ENCODE measurements at places on chromosomes 12 and 14. TPM values are rescaled to one million over a fixed set of nuclear protein-coding genes. Genes with fewer than 3 reads are reported as not detected.
A peak's percentile ranks its signal among the peaks of the same experiment; 100 is the strongest.

Gene TXNDC16
- 12.0 TPM for total RNA-seq

Gene OR4N2
- total RNA-seq = not detected

Gene RAD9B
- total RNA-seq = 1.2 TPM

Gene MIP
- total RNA-seq = not detected

Gene AQP6
- not detected for total RNA-seq

Gene MGP
- 2,566 TPM for total RNA-seq

DNA sequence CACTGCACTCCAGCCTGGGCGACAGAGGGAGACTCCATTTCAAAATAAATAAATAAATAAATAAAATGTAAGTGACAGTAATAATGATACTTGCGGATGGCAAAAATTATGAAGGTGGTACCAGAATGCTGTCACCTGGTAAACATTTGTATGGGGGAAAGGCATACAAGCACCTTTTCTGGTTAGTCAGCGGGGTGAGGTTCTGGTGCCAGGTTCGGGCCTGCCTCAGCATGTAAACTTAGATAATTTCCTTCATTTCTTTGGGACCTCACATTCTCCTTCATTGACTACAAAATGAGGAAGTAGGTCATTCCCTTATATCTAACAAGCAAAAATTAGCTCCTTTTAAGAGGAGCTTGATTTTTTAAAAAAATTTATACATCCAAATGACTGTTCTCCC lies 10.8 kb downstream of the VTI1B start:
- H3K27me3 ChIP-seq = no peaks in the 10 kb centered on the region
- no peaks in the 10 kb centered on the region for H3K36me3 ChIP-seq
- H3K4me1 ChIP-seq = no peaks in the 10 kb centered on the region
- no peak overlapping the region for H3K4me3 ChIP-seq

DNA sequence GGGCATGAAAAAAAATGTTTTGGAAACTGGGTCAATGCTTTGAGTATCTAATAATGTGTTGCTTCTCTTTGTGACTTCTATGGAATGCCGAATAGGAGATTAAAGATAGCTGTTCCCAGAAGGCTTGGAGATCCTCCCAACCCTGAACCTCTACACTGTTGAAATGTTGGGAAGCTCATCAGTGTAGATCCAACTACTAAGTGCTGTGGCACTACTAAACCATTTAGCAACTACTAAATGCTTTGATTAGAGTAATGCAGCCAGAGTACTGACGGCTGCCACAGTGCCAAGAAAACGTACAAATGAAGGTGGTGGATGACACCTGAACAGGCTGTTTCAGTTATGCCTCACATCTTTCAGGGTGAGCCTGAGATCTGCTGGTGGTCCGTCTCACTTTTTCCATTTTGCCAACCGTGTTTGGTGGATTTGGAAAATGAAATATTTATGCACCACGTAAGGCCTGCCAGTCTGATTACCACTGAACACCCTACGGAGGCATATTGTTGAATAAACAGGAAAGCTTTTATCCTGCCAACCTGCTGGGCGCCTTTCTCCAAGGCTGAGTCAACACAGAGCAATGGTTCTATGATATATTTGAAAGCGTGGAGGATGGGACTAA lies 938.0 kb upstream of the FLRT2 start:
- H3K36me3 ChIP-seq = no peaks in the 10 kb centered on the region
- no peaks in the 10 kb centered on the region for H3K4me1 ChIP-seq
- no peaks in the 10 kb centered on the region for H3K27me3 ChIP-seq
- DNase-seq = no peak
- H3K27ac ChIP-seq = no peak overlapping the region

DNA sequence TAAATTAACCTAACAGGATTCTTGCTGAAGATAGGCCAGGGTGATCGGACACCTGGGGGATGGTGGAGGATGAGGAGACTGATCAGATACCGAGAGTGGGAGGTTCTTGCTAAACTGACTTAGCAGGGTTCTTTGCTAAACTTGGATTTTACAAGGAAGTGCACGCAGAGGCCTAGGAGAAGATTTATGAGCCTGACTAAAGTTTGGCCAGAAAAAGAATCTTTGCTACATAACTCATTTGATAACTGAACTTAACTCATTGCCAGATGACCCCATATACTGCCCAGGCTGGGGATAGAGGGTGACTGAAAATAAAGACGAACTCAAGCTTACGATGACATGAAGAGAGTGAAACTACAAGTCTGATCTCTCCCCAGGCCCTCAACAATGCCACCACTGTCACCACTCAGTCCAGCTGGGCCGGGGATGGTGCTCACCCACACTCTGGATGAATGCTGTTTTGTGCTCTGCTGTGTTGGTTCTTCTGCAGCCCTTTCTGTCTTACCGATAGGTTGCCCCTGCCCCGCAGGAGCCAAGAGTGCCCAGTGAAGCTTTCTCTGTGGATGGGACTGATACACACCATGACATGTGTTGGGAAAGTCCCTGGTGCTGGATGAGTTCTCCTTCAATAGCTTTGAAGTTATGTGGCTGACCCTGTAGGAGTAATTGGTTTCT lies 29.0 kb downstream of the PPFIBP1 start:
- H3K27me3 ChIP-seq = no peaks in the 10 kb centered on the region
- peaks cover 11% of the 10 kb centered on the region for H3K4me1 ChIP-seq
- DNase-seq = peak; percentile 44
- no peaks in the 10 kb centered on the region for H3K36me3 ChIP-seq

- H3K4me1 ChIP-seq = no peaks in the 10 kb centered on the region
- no peak overlapping the region for H3K4me3 ChIP-seq
- H3K27me3 ChIP-seq = peaks cover 26% of the 10 kb centered on the region
- DNase-seq = no peak
Measured at GRCh38 chr12:57765003-57765697, 1.7 kb downstream of the CYP27B1 start.

DNA sequence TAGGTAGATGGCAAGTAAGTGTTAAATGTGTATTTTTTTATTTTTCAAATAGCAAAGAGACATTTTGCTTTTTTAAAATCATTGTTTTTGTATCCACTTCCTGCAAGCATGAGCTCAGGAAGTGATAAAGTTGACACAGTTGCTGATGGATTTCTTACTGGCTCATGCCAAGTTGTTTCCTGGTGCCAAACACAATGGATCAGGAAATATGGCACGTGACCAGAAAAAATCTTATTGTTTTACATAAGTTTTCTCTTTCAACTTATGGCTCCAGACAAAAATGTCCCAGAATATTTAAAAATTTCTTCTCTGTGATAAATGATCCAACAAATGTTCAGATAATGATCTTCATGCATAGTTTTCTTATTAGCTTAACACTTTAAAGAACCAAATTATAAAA lies 1279.1 kb upstream of the FLRT2 start:
- no peaks in the 10 kb centered on the region for H3K36me3 ChIP-seq
- no peak overlapping the region for H3K27ac ChIP-seq
- H3K4me1 ChIP-seq = no peaks in the 10 kb centered on the region

DNA sequence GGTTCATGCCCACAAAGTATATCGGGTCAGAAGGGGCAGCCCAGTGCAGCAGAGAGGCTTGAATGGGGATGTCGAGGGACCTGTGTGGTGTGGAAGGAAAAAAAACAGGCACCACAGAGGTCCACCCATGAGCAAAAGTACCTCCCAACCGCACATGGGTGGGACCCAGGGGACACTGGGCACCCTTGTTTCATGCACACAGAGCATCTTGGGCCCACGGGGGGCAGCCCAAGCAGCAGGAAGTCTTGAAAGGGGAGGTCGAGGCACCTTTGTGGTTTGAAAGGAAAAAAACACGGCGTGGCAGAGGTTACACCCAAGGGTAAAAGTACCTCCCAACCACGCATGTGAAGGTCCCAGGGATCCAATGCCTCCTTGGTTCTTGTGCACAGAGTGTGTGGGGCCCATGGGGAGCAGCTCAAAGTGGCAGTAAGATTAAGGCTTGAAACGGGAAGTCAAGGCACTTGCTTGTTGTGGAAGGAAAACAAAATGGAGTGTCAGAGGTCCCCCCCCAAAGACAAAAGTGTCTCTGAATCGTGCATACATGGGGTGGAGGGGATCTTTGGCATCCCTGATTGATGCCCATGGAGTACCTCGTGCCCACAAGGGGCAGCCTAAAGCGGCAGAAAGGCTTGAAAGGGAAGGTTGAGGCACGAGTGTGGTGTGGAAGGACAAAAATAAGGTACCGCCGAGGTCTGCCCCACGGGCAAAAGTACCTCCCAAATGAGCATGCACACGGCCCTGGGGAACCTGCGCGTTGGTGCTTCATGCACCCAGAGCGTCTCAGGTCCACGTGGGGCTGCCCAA lies 575.5 kb downstream of the ALG10 start:
- H3K27ac ChIP-seq = no peak overlapping the region
- no peaks in the 10 kb centered on the region for H3K4me1 ChIP-seq
- DNase-seq = peak; percentile 4
- no peaks in the 10 kb centered on the region for H3K36me3 ChIP-seq

DNA sequence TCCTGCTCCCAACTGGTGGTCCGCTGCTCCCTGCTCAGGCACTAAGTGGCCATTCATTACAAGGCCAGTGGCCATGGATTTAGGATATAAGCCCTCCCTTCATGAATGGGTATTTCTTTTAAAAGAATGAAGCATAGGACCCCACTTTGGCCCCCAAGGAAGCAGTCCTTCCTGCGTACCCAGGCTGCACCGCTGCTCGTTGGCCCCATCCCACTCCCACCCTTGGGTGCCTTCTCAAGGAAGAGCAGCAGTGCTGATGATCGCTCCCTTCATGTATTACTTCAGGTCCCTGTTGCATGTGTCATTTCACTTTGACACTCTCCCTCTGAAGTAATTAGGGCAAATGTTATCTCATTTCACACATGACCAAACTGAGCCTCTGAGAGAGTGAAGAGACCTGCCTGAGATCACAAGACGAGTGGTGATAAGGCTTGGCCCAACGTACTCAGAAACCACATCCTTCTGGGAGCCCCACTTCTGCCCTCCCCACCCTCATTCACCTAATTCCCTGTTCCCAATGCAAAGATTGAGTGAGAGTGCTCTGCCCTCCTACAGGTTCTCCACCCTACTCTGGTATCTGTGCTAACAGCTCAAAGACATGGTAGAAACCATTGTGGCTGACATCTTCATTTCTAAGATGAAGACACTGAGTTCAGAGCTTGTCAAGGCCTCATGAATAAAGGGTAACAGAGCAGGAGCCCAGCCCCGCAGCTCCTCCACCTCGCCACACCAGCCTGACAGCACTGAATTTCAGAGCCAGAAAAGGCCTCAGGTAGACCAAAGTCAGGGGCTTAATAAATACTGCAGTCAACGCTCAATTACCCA lies 10.3 kb upstream of the KRT2 start:
- H3K36me3 ChIP-seq = no peaks in the 10 kb centered on the region
- H3K27ac ChIP-seq = no peak overlapping the region
- DNase-seq = no peak
- no peaks in the 10 kb centered on the region for H3K4me1 ChIP-seq

- H3K27ac ChIP-seq = no peak overlapping the region
- no peak for DNase-seq
- no peaks in the 10 kb centered on the region for H3K36me3 ChIP-seq
- H3K4me1 ChIP-seq = no peaks in the 10 kb centered on the region
- H3K27me3 ChIP-seq = no peaks in the 10 kb centered on the region
Measured at GRCh38 chr12:25615119-25615518, 62.0 kb upstream of the LMNTD1 start.

DNA sequence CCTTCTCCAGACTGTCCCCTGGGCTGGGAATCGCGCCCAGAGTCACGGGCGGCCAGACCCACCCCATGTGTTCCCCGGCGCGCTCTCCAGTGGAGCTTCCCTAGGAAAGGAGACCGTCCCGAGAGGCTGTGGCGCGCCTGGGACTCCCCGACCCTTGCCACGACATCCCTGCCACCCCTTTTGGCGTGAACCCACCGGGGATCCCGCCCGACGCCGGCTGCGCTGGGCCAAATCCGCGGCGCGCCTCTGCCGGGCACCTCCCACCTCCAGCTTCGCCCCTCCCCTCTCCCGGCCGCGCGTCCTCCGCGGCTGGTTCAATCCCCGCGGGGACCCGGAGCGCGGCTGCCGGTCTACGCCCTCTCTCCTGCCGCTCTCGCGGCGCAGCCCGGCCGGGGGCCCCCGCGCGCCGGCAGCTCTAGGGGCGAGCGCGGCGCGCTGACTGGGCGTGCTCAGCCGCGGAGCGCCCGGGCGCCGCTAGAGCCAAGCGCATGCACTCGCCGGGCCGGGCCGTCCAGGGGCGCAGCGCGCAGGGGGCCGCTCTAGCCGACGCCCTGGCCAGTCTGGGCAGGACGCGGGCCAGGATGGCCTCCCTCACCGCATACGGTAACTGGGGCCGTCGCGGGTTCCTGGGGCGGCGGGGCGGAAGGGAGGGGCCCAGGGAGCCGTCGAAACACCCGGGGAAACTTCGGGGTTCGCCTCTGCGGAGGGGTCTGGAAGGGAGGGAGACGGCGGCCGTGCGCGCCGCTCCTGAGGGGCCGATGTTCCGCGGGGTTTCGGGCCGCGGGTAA lies 77.4 kb upstream of the ANO4 start:
- no peak overlapping the region for H3K4me3 ChIP-seq
- H3K4me1 ChIP-seq = no peaks in the 10 kb centered on the region
- H3K27me3 ChIP-seq = no peaks in the 10 kb centered on the region
- H3K36me3 ChIP-seq = no peaks in the 10 kb centered on the region
- no peak for DNase-seq
- no peak overlapping the region for H3K27ac ChIP-seq

GRCh38 chr12:57241402-57242310 lies 9.3 kb downstream of the STAC3 start:
- no peak overlapping the region for H3K4me3 ChIP-seq
- no peak overlapping the region for H3K27ac ChIP-seq
- no peaks in the 10 kb centered on the region for H3K36me3 ChIP-seq
- peaks cover 36% of the 10 kb centered on the region for H3K27me3 ChIP-seq
- no peak for DNase-seq
- peaks cover 27% of the 10 kb centered on the region for H3K4me1 ChIP-seq

DNA sequence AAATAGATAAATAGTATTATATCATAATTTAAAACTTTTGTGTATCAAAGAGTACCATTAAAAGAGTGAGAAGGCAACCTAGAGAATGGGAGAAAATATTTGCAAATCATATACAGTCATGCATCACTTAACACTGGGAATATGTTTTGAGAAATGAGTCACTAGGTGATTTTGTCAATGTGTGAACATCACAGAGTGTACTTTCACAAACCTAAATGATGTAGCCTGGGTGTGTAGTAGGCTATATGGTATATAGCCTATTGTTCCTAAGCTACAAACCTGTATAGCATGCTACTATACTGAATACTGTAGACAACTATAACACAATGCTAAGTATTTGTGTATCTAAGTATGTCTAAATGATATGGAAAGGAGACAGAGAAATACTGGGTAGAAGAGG lies 48.0 kb upstream of the ARID2 start:
- H3K36me3 ChIP-seq = no peaks in the 10 kb centered on the region
- no peak overlapping the region for H3K4me3 ChIP-seq
- H3K4me1 ChIP-seq = no peaks in the 10 kb centered on the region
- no peak for DNase-seq
- H3K27me3 ChIP-seq = no peaks in the 10 kb centered on the region

DNA sequence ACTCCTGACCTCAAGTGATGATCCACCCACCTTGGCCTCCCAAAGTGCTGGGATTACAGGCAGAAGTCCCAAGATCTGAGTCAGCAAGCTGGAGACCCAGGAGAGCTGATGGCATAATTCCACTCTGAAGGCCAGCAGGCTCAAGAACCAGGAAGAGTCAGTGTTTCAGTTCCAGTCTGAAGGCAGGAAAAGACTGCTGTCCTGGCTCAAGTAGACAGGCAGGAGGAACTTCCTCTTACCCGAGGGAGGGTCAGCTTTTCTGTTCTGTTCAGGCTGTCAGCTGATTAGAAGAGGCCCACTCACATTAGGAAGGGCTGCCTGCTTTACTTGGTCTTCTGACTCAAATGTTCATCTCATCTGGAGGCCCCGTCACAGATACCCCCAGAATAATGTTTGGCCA lies 206.0 kb upstream of the MYL2 start:
- H3K4me3 ChIP-seq = no peak overlapping the region
- no peaks in the 10 kb centered on the region for H3K36me3 ChIP-seq
- H3K27me3 ChIP-seq = no peaks in the 10 kb centered on the region

- H3K4me3 ChIP-seq = no peak within 1 kb of the TSS
- H3K27me3 ChIP-seq = no peaks in the 10 kb centered on the region
- no peaks in the 10 kb centered on the region for H3K36me3 ChIP-seq
- H3K4me1 ChIP-seq = no peaks in the 10 kb centered on the region
- H3K27ac ChIP-seq = no peak within 1 kb of the TSS
Measured at GRCh38 chr12:53207042-53207441, at the start of gene ITGB7. Gene ITGB7 (minus strand): TSS chr12:53207251. CDS start chr12:53200443, 6,808 bp downstream.

All from uterus (tissue), 4 donors.